ENCODE measurements at places on chromosomes 12 and 14. TPM values are rescaled to one million over a fixed set of nuclear protein-coding genes. Genes with fewer than 3 reads are reported as not detected.

The ZNF84 gene
- total RNA-seq, result 27.2 TPM

The IFI27 gene
- 7.9 TPM for total RNA-seq

The KIF21A gene
- 2.8 TPM for total RNA-seq

The GPR137C gene
- 0.51 TPM for total RNA-seq

The CCDC177 gene
- not detected for total RNA-seq

The COX8C gene
- total RNA-seq, result 0.33 TPM

The SDSL gene
- total RNA-seq, result 12.4 TPM

The GPR84 gene
- not detected for total RNA-seq

The RASSF8 gene
- 50.6 TPM for total RNA-seq

The BIN2 gene
- total RNA-seq, result not detected

The PROX2 gene
- not detected for total RNA-seq

The CCT2 gene
- 174 TPM for total RNA-seq

The SEC23A gene
- 242 TPM for total RNA-seq

The MYO1H gene
- not detected for total RNA-seq

The DEPDC4 gene
- 1.2 TPM for total RNA-seq

The TMEM132C gene
- total RNA-seq, result under 0.01 TPM

The BICD1 gene
- 10.0 TPM for total RNA-seq

The OR10P1 gene
- total RNA-seq, result not detected

The MAP1LC3B2 gene
- total RNA-seq, result 1.2 TPM

The TAS2R7 gene
- not detected for total RNA-seq

The LRRK2 gene
- total RNA-seq, result 10.8 TPM

The AICDA gene
- not detected for total RNA-seq

The IL23A gene
- not detected for total RNA-seq

The RPL10L gene
- not detected for total RNA-seq

The IFNG-AS1 gene
- total RNA-seq, result not detected

The PPP1R3E gene
- 2.6 TPM for total RNA-seq

The SLC2A14 gene
- total RNA-seq, result 0.17 TPM

The AMDHD1 gene
- total RNA-seq, result 0.33 TPM

The KLRC3 gene
- total RNA-seq, result not detected

The C1QL4 gene
- total RNA-seq, result 0.17 TPM

The LMNTD1 gene
- total RNA-seq, result not detected
